NCI-H524 treated with DMSO at 0.1 percent for 48 hours (cell line): ENCODE measurements at places on chromosomes 2 and 18.

GRCh38 chr18:45889419-45890064 is 64.1 kb downstream of the SIGLEC15 start:
- DNase-seq = no peak

DNA sequence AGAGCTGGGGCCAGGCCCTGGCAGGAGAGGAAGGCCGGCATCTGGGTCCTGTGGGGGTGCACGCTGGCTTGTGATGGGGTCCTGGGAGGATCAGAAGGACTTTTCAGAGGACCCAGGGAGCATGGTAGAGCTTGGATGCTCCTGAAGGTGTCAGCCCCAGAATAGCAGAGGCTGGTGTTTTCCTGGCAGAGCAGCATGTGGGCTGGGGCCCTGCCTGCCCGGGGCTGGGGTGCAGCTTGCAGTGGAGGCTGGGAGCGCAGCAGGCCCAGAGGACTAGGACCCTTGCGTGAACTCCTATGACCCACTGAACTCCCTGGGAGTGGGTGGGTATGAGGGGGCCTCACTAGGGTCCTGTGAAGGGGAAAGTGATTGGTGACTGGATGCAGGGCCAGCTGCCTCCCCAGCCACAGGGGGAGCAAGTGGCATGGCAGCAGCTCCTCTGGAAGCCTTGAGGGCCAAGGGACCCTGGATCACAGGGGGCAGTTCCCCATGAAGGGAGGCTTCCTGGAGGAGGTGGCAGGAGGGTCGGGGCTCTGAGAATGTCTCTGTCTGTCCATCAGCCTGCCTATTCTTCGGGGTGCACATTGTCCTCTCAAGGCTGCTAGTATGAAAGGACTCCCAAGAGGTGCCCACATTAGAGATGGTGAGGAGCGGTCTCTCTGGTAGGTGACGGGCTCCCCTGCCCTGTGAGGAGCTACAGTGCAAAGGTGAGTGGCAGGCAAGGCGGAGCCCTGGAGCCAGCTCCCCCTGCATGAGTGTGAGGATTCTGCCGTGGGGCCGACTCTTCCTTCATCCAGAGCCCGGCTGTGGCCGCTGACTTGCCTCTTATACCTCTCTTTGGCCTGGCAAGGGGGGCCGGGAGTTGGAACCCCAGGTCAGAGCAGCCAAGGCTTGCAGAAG is 249.0 kb downstream of the DYSF start:
- no peak for DNase-seq

DNA sequence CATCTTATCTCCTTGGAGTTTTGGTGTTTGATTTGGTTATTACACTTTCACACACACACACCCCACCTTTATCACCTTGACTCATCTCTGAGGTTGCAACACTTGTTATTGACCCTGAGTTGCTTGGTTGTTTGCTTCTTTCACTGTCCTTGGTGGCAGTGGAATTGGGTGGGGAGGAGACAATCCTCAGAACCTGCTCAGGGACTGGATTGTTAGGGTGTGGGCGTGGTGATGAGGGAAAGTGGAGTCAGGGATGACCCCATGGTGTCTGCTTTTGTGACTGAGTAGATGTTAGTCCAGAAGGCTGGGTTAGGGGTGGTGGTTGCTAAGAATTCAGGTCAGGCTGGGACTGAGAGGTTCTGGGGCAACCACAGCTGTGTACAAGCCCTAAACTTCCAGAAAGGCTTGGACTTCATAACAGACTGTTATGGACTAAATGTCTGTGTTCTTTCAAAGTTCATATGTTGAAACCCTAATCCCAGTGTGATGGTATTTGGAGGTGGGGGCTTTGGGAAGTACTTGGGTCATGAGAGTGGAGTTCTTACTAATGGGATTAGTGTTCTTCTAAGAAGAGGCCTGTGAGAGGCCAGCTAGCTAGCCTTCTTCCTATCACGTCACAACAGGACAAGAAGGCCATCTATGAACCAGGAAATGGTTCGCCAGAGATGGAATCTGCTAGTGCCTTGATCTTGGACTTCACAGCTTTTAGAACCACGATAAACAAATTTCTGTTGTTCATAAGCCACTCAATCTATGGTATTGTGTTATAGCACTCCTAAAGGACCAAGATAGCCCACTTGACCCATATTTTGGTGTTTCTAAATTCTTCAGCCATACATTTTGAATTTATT is 3.4 kb upstream of the DIS3L2 start:
- DNase-seq = no peak

DNA sequence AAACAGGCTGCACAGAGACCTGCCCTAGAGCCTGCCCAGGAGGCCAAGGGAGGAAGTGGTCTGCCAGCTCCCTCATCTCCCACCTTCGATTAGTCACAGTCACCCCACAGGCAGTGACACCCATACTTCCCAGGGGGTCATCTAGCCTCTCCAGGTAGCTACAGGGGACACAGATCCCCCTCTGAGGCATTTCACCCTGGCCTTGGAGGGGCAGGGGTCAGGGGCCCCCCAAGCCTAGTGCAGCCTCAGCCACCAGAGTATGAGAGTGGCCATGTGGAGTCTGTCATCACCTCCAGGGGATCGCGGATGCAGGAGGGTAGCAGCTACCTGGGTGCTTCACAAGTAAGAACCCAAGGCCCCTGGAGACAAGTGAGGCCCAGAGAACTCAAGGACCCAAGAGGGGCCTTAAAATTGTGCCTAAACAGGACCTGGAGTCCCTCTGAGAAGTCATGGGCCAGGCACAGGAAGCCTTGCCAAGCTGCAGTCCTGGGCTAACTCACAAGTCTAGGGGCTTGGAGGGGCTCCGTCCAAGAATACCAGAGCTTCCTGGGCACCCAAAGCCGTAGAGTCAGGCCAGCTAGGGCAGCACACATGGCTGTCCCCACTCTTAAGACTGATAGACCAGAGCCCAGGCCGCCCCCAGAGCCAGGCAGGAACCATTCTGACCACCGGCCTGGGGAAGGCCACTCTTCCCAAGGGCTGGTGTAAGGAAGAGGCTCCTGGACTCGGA is 354.3 kb upstream of the ID2 start:
- DNase-seq = no peak

GRCh38 chr2:69583321-69583833 is 60.2 kb downstream of the AAK1 start:
- DNase-seq = no peak
